CD4-positive, alpha-beta T cell treated with Interleukin-17A for 1 hour (primary cell): ENCODE measurements at places on chromosomes 7 and 10.

DNA sequence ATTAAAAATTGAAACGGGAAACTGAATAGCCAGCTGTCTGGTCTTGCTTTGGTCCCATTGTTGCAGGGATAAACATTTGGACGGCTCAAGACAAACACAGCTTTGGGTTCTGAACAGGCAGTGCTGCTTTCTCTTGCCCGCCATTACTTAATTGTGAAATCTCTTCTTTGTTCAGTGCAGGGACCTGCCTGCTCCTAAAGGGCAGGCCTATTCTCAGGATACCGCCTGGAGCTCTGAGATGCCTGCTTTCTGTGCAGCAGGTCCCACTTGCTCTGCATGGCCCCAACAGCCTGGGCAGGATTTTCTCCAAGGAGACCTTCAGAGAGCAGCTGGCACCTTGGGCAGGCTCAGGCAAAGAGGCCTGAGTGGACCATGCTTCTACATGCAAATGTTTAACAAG, 237.6 kb downstream of the KCNMA1 start:
- DNase-seq: no peak

DNA sequence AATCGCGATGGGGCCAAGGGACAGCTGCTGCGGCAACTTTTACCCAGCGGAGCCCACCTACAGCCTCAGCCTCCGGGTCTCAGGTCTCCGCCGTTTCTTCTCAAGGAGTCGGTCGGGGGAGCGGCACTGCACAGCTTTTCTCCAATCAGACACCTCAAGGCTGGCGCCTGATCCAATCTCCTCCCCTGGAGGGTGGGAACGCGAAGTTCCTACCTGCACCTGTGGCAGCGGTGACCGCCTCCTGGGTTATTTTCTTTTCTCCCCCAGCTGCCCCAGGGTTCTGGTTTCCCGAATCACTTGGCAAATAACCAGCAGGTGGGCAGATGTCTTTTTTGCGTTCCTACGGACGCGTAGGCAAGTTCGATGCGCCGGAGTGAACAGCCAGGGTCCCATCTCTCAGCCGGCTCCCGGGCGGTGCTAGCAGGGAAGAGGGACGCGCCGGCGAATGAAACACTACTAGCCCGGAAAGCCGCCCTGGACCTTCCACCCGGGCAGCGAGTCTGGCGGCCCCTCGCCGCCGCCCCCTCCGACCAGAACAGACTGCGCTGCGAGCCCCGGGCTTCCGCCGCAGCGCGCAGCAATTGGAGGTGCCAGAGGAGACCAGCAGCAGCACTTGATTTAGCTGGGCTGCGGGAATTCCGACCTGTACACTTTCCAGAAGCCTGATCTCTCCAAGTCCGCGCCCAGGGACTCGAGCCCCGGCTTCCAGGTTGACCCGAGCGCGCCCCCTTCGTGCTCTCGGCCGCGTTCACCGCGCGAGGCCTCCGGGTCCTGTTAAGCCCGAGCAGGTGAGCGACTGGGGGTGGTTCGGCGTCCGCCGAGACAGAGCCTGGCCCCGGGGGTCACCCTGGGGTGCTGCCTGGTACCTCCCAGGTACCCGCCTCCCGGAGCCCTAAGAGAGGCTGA, at the start of gene PRR15:
Gene PRR15, plus strand, starts transcription at position 246 of the 906 bp plus-strand sequence. CDS start 2,495 bp downstream, outside the sequence.
- DNase-seq: no peak

GRCh38 chr7:150357270-150357669, 11.4 kb upstream of the REPIN1 start:
- DNase-seq: peak; percentile 79

DNA sequence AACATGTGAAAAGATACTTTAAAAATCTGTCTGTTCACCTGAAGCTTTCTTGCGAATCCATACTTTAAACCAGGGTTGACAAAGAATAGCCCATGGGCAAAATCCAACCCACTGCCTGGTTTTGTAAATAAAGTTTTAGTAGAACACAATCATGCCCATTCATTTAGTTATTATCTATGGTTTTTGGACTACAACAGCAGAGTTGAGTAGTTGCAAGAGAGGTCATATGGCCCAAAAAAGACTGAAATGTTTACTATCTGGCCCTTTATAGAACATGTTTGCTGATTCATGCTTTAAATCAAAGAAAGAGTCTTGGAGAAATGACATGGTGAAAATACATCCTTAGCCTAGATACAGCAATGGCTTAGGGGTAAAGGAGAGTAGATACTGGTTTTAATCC, 356.2 kb downstream of the RNLS start:
- DNase-seq: no peak

DNA sequence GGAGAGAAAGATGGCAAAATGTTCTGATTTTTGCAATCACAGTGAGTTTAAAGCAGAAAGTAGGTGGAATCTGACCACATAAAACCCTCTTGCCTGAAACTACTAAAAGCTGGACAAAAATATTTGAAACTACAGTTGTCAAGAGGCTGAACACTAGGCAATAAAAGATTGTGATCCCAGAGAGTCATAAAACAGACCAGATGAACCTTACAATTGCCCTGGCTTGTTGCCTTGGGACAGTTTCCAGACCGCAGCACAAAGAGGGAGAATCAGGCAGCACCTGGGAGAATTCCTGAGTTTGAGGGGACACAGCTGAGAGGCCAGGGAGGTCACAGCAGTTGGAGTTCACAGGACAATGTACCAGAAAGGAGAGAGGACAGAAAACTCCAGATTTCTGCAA, 107.3 kb upstream of the NANOS1 start:
- DNase-seq: no peak

DNA sequence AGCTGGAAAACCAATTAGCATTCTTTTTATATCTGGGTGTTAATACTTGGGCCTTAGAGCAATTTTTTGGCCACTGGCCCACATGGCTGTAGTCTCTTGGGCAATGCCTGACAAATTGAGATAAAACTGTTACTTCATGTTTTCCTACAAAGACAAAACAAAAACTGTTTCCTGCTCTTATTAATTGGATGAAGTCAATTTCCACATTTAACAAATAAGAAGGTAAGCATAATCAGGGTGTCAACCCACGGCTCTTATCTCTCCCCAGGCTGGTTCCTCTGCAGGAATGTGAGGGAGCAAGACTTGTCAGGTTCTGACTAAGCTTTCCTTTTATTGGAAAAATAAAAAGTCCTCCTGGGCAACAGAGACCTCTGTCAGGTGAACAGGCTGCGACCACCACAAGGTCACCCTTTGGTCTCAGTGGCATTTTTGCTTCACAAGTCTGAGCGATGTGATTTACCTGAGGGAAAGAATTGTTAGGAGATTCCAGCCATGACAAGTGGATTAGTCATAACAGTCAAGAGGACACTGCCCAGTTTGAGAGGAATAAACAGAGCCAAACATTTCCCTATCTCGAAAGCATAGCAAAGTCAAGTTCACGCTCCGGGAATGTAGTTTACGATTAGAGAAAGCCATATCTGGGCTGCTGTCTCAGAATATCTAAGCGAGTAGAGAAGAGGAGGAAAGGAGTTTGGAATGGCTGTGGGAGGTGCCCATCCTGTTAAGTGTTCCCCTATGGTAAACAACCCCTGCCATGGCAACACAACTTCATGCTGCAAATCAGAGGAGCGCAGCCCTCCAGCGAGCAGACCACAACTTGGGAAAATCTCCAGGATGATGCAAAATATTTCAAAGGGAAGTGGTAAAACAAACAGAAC, 144.4 kb downstream of the TES start:
- DNase-seq: no peak

DNA sequence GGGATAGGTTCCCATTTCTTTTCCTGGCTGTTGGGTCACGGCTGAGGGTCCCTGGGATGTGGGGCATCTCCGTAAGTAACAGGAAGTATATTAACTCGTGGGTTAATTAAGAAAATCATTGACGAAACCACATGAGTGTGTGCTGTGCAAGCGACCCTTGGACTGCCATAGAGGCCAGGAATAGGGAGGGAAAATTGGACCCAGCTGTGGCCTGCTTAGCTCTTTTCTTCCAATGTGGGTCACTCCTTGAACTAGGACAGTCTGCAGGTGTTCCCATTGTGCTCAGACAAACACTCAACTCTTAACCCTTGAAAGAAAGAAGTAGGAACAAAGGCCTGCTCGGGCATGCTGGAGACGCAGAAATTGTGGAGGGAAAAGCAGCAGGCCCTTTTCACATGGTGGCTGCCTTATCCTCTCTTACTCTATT, 25.6 kb upstream of the PLEKHA1 start:
- no peak for DNase-seq

GRCh38 chr7:146249272-146249671, 132.7 kb downstream of the CNTNAP2 start:
- DNase-seq: no peak

- no peak for DNase-seq
Measured at GRCh38 chr7:101903515-101903868, 86.1 kb downstream of the CUX1 start.

GRCh38 chr10:3774814-3775695, 10.0 kb downstream of the KLF6 start:
- peak; percentile 74 for DNase-seq

DNA sequence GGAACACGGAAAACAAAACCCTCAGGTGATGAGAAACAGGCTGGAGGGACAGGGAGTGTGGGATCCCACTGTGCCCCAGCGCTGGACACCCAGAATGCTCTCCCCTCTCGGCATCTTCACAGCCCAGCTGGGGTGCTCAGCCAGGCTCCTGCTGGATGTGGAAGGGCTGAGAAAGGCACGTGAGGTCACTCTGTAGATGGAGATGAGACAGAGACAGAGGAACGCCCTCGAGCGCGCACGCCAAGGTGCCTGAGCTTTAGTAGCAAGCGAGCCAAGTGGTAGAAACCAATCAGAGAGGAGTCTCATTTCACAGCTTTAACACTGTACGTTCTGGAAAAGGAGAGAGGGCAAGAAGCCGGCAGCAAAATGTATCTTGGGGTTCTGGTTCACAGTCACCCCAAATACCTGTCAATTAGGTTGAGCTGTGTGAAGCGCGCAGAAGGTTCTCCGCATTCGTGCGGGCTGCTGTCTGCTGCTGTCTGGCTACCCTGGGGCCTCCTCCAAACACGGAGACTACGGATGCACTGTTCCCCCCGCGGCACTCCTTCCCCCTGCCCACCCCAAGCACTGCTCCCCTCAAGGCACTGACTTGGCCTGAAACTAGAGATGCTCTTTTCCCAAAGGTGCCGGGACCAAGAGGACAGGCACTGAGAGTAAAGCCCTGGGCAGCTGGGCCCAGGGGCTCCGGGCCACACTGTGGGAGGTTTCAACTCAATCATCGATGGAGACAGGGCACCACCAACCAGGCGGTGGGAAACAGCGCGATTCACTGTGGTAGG, 91.4 kb downstream of the ZRANB1 start:
- no peak for DNase-seq

- DNase-seq: no peak
Measured at GRCh38 chr7:122556219-122556618, 142.7 kb downstream of the RNF133 start.

DNA sequence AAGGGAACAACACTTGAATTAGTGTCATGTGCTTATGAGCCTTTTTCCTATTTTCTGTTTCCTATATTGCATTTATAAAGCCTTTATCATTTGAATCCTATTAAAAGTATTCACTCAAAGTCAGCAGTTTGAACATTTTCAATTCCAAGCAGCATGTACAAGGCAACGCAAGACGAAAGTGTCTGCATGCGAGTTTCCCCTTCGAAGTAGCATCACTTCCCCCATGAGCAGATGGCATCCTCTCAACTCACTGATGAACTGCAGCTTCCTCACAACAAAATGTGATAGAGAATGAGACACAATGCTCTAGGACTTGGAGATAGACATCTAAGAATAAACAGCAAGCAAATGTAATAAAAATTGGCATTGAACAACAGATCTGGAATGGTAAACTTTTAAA, 270.7 kb downstream of the PRPF18 start:
- DNase-seq: no peak

DNA sequence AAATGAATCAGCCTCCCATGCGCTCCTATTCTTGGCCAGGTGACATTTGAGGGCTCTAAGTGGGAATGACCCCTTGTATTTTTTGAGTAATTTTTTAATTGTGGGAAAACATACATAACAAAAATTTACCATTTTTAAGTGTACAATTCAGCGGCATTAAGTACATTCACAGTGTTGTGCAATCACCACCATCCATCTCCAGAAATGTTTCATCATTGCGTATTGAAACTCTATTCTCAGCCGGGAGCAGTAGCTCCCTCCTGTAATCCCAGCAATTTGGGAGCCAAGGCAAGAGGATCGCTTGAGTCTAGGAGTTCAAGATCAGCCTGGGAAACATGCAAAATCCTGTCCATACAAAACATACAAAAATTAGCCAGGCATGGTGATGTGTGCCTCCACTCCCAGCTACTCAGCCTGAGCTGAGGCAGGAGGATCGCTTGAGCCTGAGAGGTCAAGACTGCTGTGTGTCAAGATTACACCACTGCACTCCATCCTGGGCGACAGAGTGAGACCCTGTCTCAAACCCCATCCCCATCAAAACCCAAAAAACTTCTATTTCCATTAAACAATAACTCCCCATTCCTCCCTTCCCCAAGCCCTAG, 2.5 kb downstream of the ANTXRL start:
- no peak for DNase-seq

DNA sequence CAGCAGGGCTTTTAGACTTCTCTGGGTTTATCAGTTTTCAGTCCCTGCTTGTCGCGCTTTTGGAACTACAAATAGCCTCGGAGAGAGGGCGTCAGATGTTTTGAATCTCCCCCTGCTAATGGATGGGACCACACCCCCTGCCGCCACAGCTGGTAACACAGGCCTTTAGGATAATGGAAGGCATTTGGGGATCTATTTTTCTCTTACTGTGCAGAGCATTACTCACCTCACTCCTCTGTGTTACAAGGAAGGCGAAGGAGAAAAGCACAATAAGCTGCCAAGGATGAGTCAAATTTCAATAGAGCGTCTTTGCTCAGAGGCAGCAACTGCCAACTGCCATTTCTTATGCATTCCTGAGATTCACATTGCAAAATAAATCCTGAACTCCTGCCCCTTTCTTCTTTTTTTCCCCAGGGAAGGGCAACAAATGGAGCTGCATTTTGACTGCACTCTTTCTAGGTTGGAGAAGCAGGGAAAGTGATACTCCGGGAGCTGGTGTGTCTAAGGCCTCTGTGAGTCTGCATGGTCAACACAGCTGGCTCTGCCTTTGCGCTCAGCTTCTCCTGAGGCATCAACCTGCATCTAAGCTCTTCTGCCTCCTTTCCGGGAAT, 31.5 kb upstream of the SMNDC1 start:
- no peak for DNase-seq

DNA sequence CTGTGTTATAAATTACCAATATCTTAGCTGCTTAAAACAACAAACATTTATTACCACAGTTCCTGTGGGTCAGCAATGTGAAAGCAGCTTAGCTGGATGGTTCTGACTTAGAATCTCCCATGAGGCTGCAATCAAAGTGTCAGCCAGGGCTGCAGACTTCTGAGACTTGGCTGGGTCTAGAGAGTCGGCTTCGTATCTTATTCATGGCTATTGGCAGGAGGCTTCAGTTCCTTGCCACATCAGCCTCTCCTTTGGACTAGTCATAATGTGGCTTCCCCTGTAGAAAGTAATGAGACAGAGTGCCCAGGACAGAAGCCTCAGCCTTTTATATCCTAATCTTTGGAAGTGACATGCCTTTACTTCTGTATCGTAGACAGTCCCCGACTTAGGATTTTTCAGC, 27.3 kb downstream of the RALA start:
- no peak for DNase-seq
